ENCODE measurements at places on chromosomes 2 and 18. TPM values are rescaled to one million over a fixed set of nuclear protein-coding genes. Genes with fewer than 3 reads are reported as not detected.

Gene LYG1
- not detected for total RNA-seq

Gene SERPINB11
- total RNA-seq, result not detected

Gene ST6GAL2
- total RNA-seq, result not detected

Gene DOCK10
- 4.0 TPM for total RNA-seq
